Dorsolateral prefrontal cortex (tissue), 122 donors: ENCODE measurements at places on chromosomes 5 and 9.

- no peak for DNase-seq
These were observed 3.7 kb downstream of the GRM6 start for GRCh38 chr5:178991190-178992145.

- no peak for DNase-seq
These were observed 16.5 kb upstream of the SRFBP1 start for GRCh38 chr5:121945261-121945660.

GRCh38 chr5:132481596-132482211 is 8.9 kb downstream of the IRF1 start:
- no peak for DNase-seq

- DNase-seq = no peak
These were observed 21.2 kb downstream of the FTMT start for GRCh38 chr5:121872856-121873255.

GRCh38 chr5:95044096-95044495 is 240.8 kb downstream of the MCTP1 start:
- DNase-seq = no peak

DNA sequence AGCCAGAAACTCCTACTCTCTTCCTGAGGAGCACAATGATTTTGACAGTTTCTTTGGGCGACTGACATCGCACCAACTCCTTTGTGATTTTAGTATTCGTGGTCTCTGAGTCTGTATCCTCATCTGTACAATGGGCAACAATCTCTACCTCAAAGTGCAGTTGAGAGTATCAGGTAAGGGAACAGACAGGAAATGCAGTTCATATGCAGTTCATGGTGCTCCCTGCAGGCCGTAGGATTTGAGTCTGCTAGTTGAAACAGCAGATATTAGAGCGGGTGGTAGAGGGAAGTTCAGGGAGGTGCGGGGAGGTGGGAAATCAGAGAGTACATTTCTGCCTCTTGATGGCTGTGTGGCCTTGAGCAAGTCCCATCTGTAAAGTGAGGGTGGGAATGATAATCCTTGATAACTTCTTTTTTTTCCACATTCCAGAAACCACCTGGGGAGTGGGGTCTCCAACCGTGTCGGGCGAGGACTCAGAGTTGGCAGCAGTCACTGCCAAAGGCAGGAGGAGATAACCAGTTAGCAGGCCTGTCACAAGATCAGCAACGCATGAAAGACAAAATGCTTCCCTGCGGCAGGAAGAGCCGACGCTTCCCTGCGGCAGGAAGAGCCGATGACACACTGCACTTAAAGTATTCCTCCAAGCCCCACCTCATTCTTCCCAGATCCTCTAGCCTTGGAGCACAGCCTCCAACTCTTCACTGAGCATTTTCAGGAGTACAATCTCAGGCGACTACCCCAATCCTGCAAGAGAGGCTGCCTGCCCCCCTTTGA is 6.0 kb upstream of the NEK6 start:
- DNase-seq = no peak

GRCh38 chr5:68433923-68434879 is 218.6 kb downstream of the PIK3R1 start:
- peak; percentile 74 for DNase-seq

- no peak for DNase-seq
These were observed 37.2 kb downstream of the DCAF12 start for GRCh38 chr9:34089311-34089710.

- DNase-seq = no peak
These were observed 244.3 kb downstream of the TAF11L14 start for GRCh38 chr5:17878541-17878940.
